ENCODE measurements at places on chromosomes 16 and 17. TPM values are rescaled to one million over a fixed set of nuclear protein-coding genes. Genes with fewer than 3 reads are reported as not detected.

Gene ICAM2
- total RNA-seq: 141 TPM

Gene TPSD1
- not detected for total RNA-seq

Gene CD300LB
- 1.0 TPM for total RNA-seq

Gene PRSS21
- total RNA-seq: 1.0 TPM

Gene GNAO1
- total RNA-seq: 2.5 TPM

Gene SLC5A10
- not detected for total RNA-seq

Gene ERAL1
- 29.7 TPM for total RNA-seq

Gene METTL26
- 112 TPM for total RNA-seq

Gene IRF8
- total RNA-seq: 32.5 TPM

Gene KRTAP17-1
- not detected for total RNA-seq

GRCh38 chr17:50169121-50169764 lies 3.4 kb downstream of the SGCA start:
- no peak for DNase-seq

- DNase-seq: no peak
Measured at GRCh38 chr16:85871756-85872155, 27.2 kb upstream of the IRF8 start.

DNA sequence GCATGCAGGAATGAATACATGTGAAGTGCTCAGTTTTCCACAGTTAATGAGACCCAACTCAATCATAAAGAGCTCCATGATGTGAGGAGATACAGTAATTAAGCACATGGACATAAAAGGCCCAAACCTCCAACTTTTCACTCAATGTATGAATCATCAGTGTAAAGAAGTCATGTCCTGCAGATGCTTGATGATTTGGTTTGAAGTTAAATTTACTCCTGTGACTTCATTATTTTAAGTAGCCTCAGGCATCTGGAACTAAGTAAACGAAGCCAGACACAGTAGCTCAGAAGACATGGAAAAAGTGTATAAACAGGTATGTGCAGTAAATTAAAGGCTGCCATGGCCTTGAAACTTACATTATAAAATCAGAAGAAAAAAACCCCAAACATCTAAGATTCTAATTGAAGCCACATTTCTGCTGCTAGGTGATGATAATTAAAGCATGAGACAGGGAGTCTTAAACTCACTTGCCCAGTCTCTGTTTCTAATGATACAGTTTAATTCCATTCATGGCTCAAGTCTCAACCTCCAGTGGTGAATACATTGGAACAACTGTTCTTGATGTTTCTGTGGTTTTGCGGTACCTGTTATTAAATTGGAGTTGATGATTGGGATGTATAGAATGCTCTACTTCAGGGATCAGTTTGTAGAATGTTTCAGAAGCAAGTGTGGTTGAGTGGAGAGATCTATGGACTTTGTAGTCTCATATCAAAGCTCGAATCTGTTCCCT lies 28.9 kb upstream of the CCL2 start:
- DNase-seq: no peak

- no peak for DNase-seq
Measured at GRCh38 chr17:50194934-50195865, 6.2 kb downstream of the COL1A1 start.

- no peak for DNase-seq
Measured at GRCh38 chr17:81401723-81402529, 6.7 kb downstream of the BAHCC1 start.

DNA sequence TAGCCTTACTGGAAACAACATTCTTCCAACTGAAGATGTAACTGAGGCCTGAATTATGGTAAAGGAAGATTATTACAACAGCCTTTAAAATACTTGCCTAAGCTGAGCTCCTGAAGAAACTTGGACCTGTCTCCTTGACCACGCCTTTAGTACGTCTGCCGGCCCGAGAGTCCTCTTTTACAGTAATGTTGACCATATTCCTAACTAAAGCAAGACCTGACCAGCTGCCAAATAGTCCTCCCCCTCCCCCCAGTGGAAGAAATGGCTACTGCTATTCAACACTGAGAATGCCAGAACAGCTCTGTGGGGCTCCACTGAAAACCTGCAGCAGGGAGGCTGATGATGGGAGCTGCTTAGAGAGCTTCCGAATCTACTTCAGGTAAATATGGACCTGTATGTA lies 12.6 kb upstream of the FOXJ1 start:
- DNase-seq: no peak

GRCh38 chr17:58969612-58970011 lies 137.1 kb downstream of the TRIM37 start:
- no peak for DNase-seq

DNA sequence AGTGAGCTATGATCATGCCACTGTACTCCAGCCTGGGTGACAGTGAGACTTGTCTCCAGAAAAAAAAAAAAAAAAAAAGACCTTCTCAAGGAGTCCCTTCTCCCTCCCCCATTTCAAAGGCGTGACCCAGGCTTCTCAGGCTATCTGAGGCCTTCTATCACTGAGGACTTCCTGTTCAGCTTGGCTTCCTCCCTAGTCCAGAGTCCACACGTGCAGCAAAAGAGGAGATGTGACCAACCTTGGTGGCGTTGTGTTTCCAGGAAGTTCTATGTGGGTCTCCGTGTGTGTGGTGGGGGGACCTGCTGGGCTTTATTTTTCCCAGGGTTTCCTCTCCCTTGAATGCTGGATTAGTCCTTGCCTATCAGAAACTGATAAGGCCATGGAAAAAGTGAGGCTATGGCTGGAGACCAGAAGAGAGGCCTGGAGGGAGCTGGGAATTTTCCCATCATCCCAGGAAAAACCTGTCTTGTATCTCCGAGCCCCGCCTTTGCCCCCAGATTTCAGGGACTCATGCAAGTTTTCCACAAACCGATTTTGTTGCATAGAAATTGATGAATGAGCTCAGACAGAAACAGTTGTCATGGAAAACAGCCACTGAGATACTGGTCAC lies 148.1 kb downstream of the SALL1 start:
- no peak for DNase-seq

- no peak for DNase-seq
Measured at GRCh38 chr16:2040787-2041522, 6.7 kb downstream of the NTHL1 start.

GRCh38 chr16:28958216-28958615 lies 7.5 kb downstream of the NFATC2IP start:
- no peak for DNase-seq

- DNase-seq: no peak
Measured at GRCh38 chr17:35617505-35617904, 30.4 kb downstream of the AP2B1 start.

DNA sequence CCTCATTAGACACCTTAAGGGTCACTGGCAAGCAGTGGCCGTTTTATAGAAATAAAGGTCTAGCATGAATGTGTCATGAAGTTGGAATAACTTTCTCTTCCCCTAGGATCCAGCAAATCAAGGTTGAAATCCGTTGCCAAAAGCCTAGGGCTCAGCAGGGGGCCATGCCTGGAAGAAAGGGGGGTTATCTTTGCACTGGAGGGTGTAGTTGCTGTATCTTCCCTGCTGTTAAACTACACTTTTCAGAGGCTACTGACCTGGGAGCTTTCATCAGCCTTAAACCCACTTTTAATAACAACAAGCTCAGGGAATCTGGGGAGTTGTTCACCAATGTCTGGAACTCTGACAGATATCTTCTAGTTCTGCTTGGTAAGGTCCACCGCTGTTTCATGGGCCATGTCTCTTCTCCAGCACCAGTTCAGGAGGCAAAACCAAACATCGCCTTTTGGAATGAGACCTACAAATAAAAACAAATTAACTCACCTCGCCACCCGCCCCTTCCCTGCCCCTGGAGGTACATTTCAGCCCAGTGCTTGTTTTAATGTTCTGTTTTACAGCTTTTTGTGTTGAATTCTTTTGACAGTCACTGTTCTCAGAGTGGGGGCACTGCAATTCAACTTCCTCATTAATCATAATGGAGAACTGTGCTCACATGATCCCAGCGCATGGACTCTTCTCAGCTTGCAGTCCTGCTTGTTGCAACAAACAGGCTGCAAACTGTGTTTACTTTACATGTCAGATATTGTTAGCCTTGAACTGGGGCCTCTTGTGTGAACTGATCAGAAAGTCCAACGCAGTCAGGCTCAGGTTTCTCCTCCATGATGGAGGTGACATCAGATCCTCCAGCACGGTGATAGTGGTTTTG lies 508.7 kb downstream of the KCNJ2 start:
- no peak for DNase-seq

DNA sequence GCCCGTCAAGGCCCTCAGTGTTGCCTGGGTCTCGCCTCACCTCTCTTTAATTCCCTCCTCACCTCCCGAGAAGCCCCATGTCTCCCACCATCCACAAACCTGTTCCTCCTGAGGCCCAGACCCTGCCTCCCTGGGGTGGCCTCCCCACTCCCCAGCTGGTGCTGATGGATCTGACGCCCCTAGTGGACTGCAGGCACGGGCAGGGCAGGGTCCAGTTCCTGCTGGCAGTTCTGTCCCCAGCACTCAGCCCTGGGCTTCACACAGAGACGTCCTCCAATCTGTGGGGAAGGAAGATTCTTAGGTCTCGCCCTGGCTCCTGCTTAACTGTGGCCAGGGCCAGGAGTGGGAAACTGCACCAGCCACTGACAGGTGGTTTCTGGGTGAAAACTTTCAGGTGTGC lies 108.8 kb downstream of the AMFR start:
- DNase-seq: no peak

DNA sequence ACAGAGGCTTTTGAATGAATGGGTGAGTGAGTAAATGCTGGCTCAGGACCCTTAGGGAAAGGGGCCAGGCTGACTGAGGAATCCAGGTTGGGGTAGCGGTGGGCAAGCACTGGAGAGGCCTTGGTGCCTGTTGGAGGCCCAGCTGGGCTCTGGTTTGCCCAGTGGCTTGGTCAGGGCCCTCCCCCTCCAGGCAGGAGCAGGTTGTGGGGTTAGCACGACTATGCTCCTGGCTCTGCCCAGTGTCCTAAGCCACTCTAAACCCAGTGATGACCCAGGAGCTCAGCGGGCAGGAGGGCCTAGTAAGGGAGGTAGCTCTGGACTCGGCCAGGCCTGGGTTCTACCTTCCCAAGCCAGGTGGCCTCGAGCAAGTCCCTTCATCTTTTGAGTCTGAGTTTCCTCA lies 7.5 kb downstream of the MYO15A start:
- no peak for DNase-seq

DNA sequence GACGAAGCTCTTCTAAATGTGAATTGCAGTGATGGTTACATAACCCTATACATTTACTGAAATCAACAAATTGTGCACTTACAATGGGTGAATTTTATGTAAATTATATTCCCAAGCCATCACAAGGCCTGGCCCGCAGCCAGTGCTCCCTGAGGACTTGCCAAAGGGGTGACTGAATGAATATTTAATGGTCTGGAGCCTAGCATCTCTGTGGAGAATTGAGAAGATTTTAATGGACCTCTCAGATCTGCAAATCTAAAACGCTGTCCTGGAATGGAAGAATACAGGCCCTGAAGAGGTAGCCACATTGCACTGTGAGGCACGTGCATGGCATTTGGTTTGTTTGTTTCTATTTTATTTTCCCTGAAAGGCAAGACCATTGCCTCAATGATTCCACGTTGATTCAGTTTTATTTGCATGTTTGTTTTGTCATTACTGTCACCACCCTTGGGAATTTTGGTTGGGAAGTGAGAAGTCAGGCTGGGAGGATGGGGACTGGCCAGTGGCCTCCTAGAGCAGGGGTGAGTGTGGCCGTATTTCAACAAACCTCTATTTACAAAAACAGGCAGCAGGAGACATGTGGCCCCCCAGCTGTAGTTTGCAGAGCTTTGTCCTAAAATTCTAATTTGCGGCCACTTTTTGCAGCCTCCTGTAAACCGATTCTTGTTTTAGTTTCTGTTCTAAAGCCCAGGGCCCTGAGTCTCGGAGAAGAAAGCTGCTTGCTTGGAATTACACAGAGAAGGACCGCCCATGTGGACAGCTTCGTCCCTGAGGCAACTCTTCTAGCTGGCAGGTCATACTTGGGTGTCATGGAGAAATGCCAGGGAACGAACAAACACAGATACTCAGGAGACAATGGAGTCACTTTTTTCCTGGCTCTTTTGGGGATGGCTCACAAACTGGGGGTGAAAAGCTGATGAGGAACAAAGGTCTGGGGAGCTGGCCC lies 40.5 kb upstream of the GCSH start:
- DNase-seq: no peak

GRCh38 chr16:85660843-85661739 lies 27.7 kb downstream of the GINS2 start:
- no peak for DNase-seq

DNA sequence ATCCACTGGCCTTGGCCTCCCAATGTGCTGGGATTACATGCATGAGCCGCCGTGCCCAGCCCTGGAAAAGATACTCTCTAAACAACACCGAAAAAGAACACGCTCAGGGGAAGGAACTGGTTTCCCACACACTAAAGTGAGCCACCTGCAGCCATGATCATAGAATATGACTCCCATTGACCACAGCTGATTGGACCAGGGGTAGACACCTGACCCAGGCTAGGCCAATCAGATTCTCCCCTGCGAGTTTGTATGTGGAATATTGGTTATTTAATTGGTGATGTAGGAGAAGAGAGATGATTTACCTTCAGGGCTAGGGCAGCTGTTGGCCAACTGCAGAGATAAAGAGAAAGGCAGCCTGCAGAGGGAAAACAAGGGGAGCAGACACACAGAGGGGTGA lies 9.0 kb upstream of the GGA2 start:
- no peak for DNase-seq

- no peak for DNase-seq
Measured at GRCh38 chr17:19686400-19687090, 29.8 kb downstream of the SLC47A2 start.

DNA sequence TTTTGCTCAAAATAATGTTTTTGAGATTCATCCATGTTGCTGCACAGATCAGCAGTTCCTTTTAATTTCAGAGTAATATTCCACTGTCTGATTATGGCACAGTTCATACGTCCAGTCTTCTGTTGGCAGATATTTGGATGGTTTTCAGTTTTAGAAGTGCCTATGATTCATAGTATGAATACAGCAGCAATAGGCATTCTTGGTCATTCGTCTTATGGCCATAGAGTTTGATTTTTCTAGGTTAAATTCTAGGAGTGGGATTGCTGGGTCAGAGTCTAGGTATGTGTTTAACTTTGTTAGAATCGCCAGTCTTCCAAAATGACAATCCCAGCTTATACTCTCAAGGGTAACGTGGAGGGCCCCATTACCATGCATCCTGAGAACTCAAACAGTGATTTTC lies 11.5 kb upstream of the IL34 start:
- DNase-seq: no peak

GRCh38 chr16:20673882-20674683 lies 23.4 kb downstream of the ACSM1 start:
- no peak for DNase-seq

- no peak for DNase-seq
Measured at GRCh38 chr17:55677446-55677845, 45.2 kb downstream of the TMEM100 start.

All from omental fat pad (tissue), 4 donors.